Fibroblast of the aortic adventitia (primary cell): ENCODE measurements at places on chromosomes 3 and 15. TPM values are rescaled to one million over a fixed set of nuclear protein-coding genes. Genes with fewer than 3 reads are reported as not detected.

GRCh38 chr3:146581951-146582467 lies 23.1 kb downstream of the PLSCR5 start:
- peak; percentile 52 for DNase-seq

The MESP2 gene
- 1.3 and 2.9 TPM in 2 replicates for total RNA-seq

DNA sequence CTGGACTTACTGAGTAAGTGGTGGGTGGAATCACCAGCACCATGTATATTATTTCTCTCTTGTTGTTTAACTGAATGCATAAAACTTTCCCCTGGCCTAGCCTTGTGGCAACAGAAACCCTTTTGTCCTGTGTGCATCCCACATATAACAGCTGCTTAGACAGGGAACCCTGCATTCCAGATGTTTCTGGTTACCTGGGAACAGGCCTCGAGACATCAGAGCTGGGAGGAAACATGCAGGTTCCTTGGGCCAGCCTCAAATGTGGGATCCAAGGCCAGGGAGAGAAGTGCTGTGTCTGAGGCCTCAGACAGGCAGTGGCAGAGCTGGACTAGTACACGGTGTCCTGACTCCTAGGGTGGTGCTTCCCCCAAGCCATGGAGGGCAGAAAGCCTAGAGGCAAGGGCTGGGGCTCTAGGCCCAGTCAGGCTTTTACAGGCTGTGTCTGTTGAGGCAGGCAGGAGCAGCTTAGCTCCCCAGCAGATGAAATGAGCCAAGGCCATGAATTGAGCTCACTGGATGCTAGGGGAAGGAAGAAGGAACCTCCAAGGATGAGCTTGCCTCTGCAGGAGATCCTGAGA lies 57.7 kb downstream of the ITGA11 start:
- DNase-seq: no peak

DNA sequence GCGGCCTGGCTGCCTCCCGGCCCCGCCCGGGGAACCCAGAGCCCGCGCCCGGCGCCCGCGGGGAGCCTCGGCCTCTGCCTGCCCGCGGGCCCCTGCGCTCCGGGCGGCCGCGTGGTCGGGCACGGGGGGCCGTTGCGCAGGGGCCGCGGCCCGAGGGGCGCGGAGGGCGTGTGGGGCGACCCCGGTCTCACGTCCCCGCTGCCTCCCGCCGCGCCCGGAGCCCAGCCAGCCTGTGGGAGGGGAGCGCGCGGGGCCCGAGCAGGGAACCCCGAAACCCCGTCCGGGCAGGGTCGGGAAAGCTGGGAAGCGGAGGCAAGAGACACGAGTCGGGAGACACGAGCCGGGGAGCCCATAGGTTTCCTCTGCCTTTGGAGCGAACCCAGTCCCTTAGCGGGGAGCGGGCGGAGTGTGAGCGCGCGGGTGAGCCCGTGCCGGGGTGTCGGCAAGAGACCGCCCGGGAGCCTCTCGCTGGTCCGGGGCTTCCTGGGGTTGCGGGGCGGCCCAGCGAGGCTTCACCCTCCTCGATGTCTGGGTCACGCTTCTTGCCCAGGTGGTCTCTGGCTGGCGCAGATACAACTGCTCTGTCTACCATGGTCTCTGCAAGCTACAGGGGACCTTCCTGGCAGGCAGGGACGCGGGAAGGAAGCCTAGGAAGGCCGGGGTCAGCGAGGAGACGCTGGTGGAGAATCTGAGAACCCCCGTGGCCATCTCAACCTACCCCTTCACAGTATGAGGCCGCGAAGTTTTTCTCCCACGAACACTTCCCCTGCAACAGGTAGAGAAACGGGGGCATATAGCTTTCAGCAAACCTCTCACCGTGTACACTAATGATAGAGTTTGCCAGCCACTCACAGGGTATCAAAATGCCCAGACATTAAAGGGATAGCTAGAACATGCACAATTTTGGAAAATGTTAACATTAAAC lies 586 bp downstream of the LRRK1 start:
- no peak for DNase-seq

DNA sequence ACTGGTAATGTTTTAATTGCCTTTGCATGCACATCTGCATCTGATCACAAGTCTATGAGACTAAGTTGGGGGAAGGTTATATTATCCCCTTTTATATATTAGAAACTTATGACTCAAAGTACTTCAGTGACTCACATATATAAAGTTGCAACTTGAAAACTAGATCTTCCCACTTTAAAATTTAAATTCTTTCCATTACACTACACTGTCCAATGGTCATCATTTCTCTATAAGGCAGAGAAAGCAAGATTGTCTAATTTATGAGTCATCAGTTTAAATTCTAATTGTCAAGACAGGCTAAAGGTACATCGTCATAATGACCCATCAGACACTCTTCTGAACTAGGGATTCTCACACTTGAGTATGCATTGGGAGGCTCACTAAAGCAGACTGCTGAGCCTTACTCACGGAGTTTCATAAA lies 37.9 kb downstream of the CPA3 start:
- DNase-seq: peak; percentile 7

DNA sequence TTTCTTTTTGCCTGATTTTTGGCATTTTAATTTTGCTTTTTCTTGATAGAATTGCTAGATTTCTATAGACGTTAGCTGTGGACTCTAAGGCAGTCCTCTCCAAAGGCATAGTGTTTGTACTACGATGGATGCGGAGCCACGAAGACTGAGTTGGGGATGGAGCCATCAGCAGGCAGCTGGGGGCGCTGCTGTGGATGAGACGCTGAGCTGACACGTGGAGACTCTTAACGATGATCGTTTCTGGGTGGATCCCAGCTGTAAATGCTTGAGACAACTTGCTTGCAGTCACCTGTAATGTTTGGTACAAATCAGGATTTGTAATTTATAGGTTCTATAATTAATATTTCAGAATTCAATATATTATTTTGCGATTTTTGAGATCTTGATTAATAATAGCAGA lies 13.3 kb upstream of the PPP1R2 start:
- DNase-seq: no peak

DNA sequence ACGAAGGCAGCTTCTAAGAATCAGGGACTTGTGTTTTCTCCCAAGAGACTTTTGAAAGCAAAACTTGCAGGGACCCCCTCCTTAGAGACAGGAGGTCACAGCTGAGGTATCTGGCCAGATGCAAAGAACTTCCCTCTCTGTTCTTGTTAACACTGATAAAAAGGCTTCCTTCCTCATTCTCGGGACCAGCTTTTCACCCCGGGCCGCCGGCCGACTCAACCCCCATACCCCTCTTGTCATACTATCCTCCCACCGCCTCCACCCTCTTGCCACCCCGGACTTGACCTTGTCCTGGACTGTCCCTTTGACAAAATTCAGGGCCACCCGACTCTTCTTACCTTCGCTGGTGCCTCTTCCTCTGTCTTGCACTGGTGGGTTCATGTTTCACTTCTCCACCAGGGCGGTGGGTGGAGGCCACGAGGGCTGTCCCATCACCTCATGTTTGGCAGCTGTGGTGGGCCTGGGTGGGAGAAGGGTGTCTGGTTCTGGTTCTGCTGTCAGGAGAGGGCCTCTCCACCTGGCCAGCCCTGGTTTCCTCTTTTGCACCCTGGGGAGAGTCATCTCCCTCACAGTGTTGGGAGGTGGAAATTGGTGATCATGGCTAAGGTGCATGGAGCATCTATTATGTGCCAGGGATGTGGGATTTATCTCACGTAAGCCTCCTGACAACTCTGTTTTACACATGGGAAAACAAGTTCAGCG lies 32.5 kb downstream of the BHLHE40 start:
- no peak for DNase-seq

GRCh38 chr15:99399061-99399460 lies 147.8 kb downstream of the LRRC28 start:
- no peak for DNase-seq

The ZDHHC23 gene
- 3.3 and 7.0 TPM in 2 replicates for total RNA-seq

GRCh38 chr15:80618685-80619400 lies 76.3 kb upstream of the ABHD17C start:
- peak; percentile 7 for DNase-seq

The CELSR3 gene
- total RNA-seq: 0.81 and 0.98 TPM in 2 replicates

GRCh38 chr3:50657407-50657806 lies 17.3 kb upstream of the DOCK3 start:
- no peak for DNase-seq

The CDCP1 gene
- 1.3 and 32.8 TPM in 2 replicates for total RNA-seq

DNA sequence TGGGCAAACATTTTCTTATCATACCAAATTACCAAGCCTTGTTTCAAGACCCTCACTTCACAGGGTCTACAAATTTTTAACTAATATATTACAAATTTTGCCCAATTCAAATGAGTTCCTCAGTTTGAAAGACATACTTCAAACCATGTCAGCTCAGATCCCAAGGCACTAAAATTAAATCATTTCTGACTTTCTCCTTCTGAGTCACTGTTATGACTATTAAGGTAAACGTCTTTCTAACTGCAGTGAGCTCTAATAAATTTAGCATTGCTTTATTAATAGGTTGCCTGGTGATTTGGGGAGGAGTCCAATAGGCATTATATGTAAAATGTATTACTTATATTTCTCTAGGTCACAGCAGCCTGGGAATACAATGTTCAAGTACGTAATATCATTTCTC lies 158.2 kb upstream of the ARHGEF26 start:
- no peak for DNase-seq

GRCh38 chr15:100383302-100384107 lies 41.7 kb upstream of the ADAMTS17 start:
- DNase-seq: peak; percentile 2

- no peak for DNase-seq
Observed at GRCh38 chr3:66747696-66748095, 246.9 kb upstream of the LRIG1 start.

DNA sequence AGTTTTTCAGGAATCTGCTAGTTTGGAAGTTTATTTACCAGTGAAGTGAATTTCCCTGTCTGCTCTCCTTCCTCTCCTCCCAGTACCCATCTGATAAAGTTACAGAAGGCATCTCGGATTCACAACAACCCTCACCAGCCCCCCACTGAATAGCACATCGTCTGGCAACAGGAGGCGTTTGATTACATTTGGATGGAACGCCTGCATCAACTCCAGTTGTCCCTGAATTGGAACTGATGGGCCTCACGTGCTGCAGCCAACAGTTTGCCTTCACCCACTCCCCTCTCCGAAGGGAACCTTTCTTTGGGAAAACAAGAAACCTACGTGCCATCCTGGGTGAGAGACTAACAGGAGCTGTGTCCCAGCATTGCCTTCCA lies 59.5 kb upstream of the BCL6 start:
- DNase-seq: no peak

DNA sequence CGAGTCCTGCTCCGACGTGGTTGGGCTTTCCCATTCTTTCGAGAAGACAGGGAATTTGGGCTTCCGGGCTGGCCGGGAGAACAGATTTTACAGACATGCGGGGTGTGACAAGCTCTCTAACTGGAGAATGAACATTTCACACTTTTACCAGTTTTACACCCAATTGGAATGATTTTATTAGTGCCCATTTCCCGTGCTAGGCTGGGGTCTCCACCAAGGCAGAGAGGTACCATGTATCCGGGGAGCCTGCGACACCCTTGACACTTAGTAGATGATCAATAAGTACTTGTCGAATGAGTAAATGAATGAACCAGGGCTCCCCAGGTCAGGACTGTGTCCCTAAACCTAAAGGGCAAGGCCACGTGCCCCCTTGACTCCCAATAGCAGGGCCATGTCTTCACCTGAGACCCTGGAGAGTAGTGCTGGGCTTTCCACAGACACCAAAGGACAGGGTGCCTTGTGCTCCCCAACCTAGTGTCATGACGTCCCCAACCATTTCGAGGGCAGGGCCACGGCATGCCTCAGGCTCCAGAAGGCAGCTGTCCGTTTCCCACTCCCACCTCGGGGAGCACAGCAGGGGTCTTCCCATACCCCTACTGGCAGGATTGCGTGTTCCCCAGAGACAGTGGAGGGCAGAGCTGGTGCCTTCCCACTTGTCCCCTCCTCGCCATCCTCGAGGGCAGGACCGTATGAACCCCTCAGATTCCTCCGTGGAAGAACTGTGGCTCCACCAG lies 679 bp upstream of the MYD88 start:
- DNase-seq: no peak

GRCh38 chr3:182740710-182741109 lies 52.6 kb upstream of the ATP11B start:
- DNase-seq: no peak

- peak; percentile 36 for DNase-seq
Observed at GRCh38 chr15:29978411-29979382, 104.1 kb upstream of the GOLGA8J start.

- peak; percentile 41 for DNase-seq
Observed at GRCh38 chr15:39934397-39935071, 619 bp downstream of the EIF2AK4 start.
